ENCODE measurements at places on chromosomes 16 and 17.

- no peak for DNase-seq
These were observed 21.3 kb downstream of the SLC7A5 start for GRCh38 chr16:87847785-87848675.

DNA sequence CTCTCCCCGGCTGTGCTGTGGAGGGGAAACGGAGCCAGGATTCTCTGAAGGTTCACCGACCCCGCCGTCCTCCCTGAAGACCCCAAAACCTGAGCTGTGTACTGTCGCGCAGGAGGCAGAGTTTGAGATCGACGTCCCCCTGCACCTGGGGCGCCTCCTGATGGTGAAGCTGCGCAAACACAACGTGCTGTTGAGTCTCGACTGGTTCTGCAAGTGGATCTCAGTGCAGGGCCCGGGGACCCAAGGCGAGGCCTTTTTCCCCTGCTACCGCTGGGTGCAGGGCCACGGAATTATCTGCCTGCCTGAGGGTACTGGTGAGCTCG is 62.6 kb upstream of the TEKT1 start:
- no peak for DNase-seq

- DNase-seq: peak; percentile 83
These were observed 664 bp downstream of the HBQ1 start for GRCh38 chr16:180681-181564.

DNA sequence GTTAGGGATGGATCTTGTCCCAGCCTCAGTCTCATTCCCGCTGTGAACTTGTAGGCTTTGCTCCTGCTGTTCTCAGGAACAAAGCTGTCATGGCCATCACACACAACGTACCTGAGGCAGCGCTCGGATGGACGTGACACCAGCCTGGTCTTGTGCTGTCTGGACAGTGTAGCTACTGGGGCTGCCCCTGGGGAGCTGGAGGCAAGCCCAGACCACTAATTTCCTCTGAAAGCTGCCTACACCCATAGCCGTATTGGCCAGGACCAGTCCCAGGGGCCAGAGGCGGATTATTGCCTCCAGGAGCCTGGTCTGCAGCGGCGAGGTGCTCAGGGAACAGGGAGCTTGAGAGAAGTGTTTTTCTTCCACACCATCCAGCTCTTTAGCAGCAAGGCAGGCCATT is 11.7 kb downstream of the ZNHIT3 start:
- no peak for DNase-seq

- DNase-seq: no peak
These were observed 283.1 kb downstream of the SEC14L1 start for GRCh38 chr17:77423589-77424451.

DNA sequence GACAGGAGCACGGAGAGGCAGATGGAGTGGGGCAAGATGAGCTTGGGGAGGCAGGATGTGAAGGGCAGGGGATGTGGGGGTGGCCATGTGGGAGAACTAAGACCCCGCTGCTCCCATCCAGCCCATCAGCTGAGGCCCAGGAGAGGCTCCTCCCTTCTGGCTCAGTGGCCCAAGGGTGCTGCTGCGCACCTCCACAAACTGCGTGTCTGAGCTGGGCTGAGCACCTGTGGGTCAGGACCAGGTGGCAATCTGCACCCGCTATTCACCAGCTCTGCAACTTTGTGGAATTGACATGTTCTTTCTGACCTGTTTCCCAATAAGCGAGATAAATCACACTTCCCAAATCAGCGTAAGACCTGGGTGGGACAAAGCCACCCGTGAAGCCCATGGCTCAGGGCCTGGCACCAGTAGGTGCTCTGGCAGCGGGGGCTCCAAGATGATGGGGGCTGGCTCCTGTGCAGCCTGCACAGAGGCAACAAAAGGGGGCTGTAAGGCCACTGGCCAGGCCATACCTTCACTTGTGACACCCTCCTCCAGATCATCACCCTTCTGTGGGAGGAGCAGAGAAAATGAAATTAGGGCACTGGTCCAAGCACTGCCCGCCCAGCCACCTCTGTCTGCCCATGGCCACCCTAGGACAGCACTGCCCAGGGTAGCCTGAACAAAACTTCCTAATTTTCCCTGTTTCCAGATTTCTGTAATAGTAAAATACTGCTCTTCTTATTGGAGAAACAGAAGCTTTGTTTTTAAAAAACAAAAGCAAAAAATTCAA is 11.7 kb upstream of the SREBF1 start:
- DNase-seq: no peak

DNA sequence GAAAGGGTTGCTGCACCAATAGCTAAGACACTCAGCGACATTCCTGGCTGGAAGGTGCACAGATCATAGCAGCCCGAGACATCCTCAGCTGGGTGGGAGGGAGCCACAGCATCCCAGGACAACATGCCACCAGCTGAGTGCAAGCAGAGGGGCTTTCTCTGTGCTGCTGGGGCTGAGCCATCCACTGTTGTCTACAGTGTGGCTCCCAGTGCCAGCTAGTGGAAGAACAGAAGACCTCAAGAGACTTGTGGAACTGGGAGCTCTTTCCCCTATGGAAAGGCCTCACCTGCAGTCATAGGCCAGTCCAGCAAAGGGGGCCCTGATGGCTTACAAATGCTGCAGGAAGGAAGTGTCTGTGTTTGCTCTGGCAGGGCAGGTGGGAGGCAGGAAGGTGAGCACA is 131.0 kb downstream of the C16orf78 start:
- DNase-seq: no peak

DNA sequence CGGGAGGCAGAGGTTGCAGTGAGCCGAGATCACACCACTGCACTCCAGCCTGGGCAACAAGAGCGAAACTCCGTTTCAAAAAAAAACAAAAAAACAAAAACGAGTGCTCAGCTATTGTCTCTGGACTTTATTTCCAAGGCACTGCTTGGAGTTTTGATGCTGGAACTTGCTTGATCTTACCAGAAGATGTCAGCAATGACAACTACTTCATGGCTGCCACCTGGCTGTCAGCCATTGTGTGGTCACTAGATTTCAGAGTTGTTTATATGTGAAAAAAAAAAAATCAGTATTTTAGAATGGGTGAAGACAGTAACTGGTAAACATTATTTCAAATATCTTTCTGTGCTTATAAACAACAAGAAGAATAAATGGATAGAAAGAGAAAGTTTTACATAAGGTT is 26.3 kb upstream of the OR4D1 start:
- DNase-seq: no peak

- no peak for DNase-seq
These were observed 17.0 kb downstream of the MGAT5B start for GRCh38 chr17:76884995-76885893.

DNA sequence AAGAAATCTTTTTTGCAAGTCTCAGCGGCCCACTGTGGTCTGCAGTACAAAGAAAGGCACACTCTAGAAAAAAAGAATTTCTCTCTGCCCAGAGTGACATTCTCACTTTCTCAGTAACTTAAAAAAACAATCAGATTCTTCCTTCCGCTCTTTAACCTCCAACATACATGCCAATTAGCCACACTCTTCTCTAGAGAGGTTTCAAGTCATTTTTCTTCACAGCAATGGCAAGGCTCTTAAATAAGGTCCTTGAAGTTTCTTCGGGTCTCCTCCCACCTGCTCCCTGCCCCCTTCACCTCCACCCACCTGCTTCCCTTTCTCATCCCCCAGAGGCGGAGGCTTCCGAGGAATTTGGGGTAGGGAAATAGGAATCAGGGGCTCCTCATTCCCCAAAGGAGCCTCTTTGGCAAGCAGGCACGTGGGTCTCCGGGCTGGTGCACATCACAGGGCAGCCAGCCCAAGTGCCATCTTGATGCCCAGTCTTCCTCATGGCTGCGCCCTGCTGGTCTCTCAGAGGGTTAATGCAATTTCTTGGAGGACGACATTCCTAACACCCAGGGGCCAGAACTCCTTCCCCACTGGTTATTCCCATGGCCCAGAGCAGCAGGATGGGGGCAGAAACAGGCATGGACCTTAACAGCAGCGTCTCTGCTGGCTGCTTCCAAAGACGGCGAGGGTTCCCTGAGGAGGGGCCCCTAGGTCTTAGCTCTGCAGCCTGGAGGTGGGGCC is 855 bp upstream of the MEOX1 start:
- no peak for DNase-seq

GRCh38 chr16:72815348-72816318 is 232.3 kb downstream of the ZFHX3 start:
- no peak for DNase-seq

DNA sequence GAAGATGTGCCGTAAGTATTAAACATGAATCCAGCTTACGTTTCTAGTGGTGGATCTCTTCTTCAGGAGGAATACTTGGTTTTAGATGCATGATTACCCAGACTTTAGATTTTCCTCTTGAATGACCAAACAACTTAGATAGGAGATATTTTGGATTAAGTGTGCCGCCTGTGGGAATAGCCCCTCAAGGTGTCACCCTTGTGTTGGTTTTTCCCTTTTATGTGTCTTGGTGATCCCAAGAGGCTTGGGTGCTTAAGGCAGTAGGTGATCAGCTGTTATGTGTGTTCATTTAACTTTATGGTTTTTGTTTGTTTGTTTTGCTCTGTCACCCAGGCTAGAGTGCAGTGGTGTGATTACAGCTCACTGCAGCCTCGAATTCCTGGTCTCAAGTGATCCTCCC is 115.1 kb downstream of the PPM1E start:
- no peak for DNase-seq

GRCh38 chr17:66543526-66543925 is 241.1 kb downstream of the PRKCA start:
- no peak for DNase-seq

- peak; percentile 57 for DNase-seq
These were observed at the start of gene RASL10B for GRCh38 chr17:35731239-35731916. RASL10B (plus strand) TSS chr17:35731639; CDS start chr17:35735185, 3,546 bp downstream.

GRCh38 chr16:86716649-86717048 is 138.3 kb downstream of the FOXL1 start:
- DNase-seq: no peak

- no peak for DNase-seq
These were observed 299.3 kb downstream of the CNTNAP4 start for GRCh38 chr16:76576526-76576925.

- no peak for DNase-seq
These were observed 3.5 kb downstream of the KDM6B start for GRCh38 chr17:7837408-7838088.

- no peak for DNase-seq
These were observed 53.1 kb upstream of the MARCHF10 start for GRCh38 chr17:62860962-62861873.

DNA sequence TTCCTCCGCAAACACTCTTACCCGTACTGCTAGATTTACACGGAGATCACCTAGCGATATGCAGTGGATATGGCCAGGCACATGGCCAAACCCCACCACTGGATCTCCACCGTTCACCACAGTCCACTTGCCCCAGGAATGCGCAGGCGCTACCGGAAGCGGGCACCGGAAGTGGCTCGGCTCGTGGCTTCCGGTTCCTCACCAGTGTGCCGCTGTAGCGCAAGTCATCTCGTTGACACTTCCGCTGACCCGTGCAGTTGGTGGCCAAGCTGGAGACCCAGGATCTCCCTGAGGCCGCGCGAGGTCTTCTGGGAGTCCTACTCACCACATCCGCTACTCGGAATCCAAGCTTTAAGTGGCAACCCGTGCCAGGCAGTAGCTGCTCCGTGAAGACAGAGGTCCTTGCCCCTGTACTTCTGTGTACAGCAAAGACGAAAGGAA is 11.5 kb downstream of the ZNF597 start:
- DNase-seq: no peak

GRCh38 chr17:8673612-8674011 is 43.1 kb upstream of the MYH10 start:
- no peak for DNase-seq

GRCh38 chr17:6100891-6101500 is 30.8 kb downstream of the WSCD1 start:
- DNase-seq: no peak

DNA sequence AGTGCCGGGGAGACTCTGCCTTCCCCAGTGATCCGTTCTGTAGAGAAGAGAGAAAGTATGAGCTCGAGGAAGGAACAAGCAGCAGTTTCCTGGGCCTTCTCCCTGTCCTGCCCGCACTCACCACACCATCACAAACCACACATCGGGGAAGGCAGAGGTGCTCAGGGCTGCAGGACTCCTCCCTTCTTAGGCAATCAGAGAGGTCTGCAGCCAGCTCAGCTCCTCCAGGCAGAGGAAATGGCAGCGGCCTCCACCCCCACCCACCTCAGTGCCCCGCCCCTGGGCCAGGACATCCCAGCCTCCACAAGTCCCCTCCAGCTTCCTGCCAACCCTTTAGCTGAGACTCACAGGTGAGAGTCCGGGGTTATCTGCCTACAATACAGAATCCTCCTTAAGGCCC is 2.0 kb downstream of the ZNF319 start:
- DNase-seq: peak; percentile 42

DNA sequence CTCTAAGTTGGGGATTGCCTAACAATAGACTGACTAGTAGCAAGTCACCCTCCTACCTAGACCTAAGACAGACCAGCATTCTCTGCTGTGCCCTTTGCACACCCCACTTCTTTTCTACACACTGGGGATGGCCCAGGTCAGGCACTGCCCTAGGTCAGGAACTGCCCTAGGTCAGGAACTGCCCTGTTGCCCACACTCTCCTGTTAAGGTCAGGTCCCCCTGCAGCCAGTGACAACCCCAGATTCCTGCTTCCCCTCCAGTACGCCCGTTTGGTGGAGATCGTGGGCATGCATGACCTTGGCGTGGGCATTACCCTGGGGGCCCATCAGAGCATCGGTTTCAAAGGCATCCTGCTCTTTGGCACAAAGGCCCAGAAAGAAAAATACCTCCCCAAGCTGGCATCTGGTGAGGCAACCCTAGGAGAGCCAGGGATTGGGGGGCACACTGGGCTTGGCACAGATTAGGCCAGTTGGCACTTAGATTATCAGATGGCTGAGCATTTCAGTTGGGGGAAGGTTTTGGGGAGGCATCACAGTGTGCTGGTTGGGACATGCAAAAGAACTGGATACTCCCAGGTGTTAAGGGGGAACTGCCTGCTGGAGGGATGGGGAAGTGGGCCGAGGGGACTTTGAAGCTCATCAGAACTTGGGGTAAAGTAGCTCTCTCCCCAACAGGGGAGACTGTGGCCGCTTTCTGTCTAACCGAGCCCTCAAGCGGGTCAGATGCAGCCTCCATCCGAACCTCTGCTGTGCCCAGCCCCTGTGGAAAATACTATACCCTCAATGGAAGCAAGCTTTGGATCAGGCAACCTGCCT is 1.7 kb downstream of the ACADVL start:
- no peak for DNase-seq

- DNase-seq: no peak
These were observed 18.8 kb downstream of the IL34 start for GRCh38 chr16:70665113-70665694.
